Amniotic epithelial cell (primary cell): ENCODE measurements at places on chromosomes 3 and 15.

- DNase-seq, result no peak
These were observed 246.5 kb upstream of the LRRN1 start for GRCh38 chr3:3552761-3553160.

GRCh38 chr3:9111417-9111816, 138.0 kb downstream of the SRGAP3 start:
- no peak for DNase-seq

GRCh38 chr15:74137537-74137894, 7.1 kb downstream of the ISLR2 start:
- no peak for DNase-seq

DNA sequence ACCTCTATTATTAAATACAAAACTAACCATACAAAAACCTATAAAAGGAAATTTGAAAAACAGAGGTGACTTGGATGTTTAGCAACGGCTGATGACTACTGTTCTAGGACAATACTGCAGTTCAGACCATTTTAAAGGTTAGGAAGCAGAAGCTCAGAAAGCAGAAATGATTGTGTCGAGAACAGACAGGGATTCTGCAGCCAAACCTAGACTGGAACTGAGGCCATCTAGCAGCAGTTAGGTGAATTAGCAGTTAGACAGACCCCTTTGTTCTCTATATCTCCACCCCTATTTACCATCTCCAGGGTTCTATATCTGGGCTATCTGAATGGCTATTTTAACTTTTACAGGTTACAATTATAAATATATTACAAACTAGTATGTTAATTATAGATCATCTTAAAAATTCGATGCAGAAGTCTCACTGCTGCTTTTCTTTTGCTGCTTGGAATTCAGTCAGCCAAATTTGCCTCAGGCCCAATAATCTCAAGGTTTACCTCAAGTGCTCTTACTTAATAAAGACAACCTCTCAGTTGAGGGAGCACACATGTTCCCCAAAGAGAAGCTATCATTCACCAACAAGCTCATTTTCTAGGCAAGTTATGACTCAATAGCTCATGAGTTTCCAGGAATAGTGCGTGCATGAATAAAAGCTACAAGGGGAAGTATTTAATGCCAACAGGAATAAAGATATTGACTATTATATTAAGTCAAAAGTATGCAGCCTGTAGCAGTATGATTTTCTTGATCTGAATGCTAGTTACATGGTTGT, 9.3 kb upstream of the IL1RAP start:
- DNase-seq, result no peak

- DNase-seq, result no peak
These were observed 90.2 kb upstream of the FGF12 start for GRCh38 chr3:192817506-192817905.

DNA sequence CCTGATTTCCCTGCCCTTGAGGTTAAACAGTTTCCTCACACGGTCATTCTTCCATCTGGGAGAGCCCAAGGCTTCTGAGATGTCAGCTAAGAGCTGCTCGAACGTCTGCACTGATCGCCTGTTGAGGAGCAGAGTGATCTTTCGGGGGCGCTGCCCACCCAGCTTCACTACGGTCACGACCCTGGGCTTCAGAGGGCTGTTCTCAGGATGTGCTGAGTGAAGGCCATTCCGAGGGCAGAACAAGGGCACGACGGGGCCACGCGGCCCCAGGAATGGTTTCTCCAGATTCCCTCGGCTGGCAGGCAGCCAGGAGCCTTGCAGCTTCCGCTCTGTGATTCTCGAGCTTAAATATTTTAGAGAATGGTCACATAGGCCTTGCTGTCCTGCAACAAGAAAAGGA, 25.7 kb downstream of the DCLK3 start:
- DNase-seq, result no peak

DNA sequence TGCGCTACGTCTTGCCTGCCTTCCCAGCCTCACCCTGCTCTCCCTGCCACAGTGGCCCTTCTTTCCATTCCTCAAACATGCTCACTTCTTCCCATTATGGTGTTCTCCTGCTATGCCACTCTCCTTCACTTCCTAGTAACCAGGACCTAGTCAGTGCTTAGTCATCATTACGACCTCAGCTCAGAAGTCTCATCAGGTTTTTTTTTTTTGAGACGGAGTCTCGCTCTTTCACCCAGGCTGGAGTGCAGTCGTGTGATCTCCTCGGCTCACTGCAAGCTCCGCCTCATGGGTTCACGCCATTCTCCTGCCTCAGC, 149.5 kb downstream of the GREM1 start:
- peak; percentile 72 for DNase-seq

DNA sequence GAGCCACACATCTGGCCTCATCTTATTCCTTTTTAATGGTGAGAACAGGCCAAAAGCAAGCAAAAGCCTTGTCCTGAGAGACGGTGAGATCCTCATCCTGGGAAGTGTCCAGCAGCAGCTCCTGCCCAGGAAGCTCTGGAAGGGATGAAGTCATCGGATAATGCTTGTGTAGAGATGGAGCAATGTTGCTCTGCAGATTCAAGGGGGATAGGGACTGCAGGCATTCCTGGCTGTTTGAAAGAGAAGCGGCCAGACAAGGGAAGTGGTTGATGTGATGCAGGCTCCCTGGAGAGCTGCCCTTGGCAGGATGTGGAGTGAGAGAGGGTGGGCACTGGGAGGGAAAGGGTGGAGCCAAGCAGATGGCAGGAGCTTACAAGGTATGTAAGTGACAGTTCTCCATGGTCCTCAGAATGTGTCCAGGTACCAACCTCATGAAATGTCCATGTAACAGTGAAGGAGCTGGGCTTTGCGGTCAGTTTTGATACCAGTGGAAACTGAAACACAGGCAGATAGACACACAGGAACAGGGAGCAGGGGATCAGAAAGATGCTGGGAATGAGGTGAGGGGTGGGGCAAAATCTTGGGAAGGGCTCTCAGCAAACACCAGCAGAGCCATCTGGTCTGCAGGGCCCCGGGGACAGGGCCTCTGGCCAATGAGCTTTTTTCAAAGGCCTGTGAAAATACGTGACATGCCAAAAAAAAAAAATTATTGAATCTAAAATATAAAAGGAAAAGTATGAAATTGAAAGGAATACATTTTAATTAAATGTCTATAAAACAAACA, 32.2 kb upstream of the LACTB start:
- peak; percentile 98 for DNase-seq

GRCh38 chr3:126103121-126104027, 19.4 kb upstream of the SLC41A3 start:
- DNase-seq, result no peak

GRCh38 chr3:127628788-127629466, at the start of gene PODXL2:
PODXL2 (plus strand) TSS chr3:127629185; CDS start chr3:127629220, 35 bp downstream.
- peak; percentile 52 for DNase-seq

DNA sequence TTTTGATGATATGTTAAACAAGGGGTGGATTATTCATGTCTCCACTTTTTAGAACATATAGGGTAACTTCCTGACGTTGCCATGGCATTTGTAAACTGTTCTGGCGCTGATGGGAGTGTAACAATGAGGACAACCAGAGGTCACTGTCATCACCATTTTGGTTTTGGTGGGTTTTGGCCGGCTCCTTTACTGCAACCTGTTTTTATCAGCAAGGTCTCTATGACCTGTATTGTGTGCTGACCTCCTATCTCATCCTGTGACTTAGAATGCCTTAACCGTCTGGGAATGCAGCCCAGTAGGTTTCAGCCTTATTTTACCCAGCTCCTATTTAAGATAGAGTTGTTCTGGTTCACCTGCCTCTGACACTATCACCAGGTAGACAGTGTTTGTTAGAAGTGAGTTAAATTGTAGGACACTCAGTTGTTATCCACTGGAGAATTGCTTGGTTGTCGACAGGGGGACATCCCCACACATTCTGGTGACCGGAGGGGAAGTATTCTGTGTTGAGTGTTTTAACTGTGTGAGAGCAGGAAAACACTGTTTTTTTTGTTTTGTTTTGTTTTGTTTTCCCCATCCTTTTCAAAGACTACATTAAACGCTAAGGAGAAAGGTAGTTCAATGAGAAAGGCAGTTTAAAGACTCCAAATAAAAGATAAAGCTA, 36.9 kb upstream of the SKIL start:
- DNase-seq, result no peak

- peak; percentile 76 for DNase-seq
These were observed 22.8 kb downstream of the DUOX2 start for GRCh38 chr15:45091161-45091560.
